T-helper 17 cell (primary cell): ENCODE measurements at places on chromosomes 2 and 18. TPM values are rescaled to one million over a fixed set of nuclear protein-coding genes. Genes with fewer than 3 reads are reported as not detected.

The PDE1A gene
- total RNA-seq, result not detected

The C2orf80 gene
- not detected for total RNA-seq

DNA sequence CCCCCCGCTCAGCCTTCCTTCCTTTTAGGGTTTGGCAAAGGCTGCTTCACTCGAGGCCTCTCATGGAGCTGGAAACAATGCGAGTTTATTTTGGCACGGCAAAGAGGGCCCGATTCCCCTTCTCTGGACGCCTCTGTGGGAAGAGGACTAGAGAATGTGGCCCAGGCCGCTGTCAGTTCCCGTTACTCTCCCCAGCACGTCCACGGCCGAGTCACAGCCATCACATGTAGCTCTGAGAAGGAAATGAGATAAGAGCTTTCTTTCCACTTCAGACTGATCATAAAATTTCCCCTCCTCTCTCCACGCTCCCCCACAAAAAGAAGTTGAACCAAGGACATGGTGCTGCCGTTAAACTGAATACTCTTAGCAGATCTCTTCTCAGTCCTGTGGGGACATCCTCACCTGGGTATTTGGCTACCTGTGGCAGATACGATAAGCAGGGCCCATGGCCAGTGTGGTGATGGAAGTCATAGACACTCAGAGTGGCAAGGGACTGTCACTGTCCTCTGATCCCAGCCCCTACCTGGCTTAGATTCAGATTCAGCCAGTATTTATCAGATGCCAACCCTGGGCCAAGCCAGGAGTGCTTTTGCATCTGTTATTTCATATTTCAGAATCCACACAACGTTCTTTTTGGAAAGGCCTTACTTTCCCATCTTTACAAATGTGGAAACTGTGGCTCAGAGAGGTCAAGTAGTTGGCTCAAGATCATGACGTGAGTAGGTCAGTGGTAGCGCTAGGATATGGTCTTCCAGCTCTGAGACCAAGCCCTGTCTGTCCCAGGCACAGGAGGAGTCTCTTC, 101.2 kb downstream of the MCFD2 start:
- no peak for DNase-seq

DNA sequence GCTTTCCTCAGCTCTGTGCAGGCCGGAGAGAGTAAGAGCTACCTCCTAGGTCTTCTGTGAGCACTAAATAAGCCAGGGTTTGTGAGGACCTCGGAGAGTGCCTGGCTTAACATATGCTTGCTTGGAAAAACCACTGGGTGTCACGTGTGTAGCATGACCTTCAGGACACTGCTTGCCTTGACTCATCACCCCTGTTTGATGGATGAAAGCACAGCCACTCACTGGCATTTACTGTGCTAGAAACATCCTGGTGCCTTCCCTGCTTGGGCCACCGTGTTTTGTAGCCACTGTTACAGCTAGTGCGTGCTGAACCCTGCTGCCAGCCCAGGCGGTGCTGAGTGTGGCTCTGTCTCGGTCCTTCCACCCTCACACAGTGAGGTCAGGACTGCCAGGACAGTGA, 34.8 kb upstream of the ITM2C start:
- DNase-seq, result no peak

GRCh38 chr18:75110846-75111415, 98.0 kb downstream of the PTGR3 start:
- DNase-seq, result no peak

GRCh38 chr2:65045651-65046050, 10.6 kb upstream of the CEP68 start:
- DNase-seq, result no peak

GRCh38 chr18:60197671-60198462, 174.7 kb downstream of the MC4R start:
- DNase-seq, result no peak

DNA sequence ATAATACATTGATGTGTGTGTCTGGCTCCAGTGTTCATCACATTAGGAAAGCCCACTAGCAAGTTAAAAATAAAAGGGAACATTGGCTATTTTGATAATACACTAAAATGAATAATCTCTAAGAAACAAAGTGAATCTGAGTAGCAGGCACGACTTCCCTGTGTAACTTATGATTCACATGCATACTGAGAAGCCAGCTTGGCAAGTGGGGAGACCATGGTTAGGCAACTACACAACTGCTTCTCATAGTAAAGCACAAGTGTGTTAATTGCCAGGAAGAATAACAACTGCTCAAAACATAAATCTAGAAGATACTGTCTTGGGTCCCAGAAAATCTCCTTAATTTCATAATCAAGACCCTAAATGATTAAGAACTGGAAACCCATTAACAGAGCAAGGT, 4.0 kb downstream of the MYO5B start:
- no peak for DNase-seq
